ENCODE measurements at places on chromosomes 1 and 21. TPM values are rescaled to one million over a fixed set of nuclear protein-coding genes. Genes with fewer than 3 reads are reported as not detected.

KIF17 gene
- not detected for total RNA-seq

SPATA46 gene
- total RNA-seq, result not detected

KRTAP19-3 gene
- not detected for total RNA-seq

GRCh38 chr1:17371896-17372295 lies at the start of gene PADI6:
Gene PADI6, plus strand, starts transcription at chr1:17372196. Its CDS starts 50 bp downstream, at chr1:17372246.
- no peak for DNase-seq

- DNase-seq, result no peak
These were observed 14.4 kb downstream of the C1orf159 start for GRCh38 chr1:1101503-1101902.

DNA sequence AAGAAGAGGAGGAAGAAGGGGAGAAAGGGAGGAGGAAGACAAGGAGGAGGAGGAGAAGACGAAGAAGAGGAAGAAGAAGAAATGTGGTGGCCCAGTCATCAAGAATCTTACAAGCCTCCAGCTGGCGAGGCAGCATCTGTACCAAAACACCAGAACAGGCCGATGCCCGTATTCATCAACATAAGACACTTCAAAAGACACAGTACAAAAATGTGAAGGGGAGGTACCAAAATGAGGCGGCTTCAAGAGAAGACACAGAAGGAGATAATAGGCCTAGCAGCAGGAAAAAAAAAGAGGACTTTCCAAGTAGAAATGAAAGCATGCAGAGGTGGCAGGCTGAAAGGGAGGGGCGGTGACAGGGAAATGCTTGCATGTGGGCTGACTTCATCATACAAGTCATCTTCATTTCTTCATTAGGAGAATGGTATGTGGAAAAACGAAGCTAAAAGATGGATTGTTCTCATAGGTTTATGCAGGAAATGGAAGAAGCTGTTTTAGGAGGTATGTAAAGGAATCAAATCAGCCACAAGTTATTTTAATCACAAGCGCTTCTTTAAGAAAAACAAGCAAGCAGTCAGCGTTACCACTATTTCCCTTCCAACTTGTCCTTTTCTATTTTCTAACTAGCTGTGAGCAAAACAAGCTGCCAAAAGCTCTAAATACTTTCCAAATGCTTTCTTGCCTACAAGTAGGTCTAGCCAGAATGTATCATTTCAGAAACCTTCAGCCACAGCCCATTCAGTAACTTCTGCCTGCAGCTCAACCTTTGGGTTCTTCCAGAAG lies 192.3 kb downstream of the SLC45A1 start:
- DNase-seq, result peak; percentile 60

- no peak for DNase-seq
These were observed 52.1 kb downstream of the SYDE2 start for GRCh38 chr1:85148524-85149250.

HAO2 gene
- total RNA-seq, result not detected

USP24 gene
- 183 TPM for total RNA-seq

DNA sequence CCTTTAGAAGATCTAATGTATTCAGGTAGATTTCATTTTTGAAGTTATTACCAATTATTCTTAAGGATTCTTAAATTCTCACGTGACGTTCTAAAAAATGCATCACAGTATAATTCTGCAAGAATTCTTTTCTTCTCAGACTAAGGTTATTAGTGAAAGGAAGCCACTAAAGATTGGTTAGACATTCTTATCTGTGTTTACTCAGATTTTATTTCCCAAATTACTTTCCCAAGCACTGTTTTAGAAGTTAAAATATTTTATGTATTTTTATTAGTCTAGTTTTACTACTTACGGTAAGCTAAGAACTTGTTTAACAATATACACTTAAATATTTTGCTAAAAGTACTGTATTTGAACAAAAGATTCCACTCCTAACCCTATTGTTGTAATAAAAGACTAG lies 28.4 kb downstream of the AGO3 start:
- no peak for DNase-seq

OR2W3 gene
- not detected for total RNA-seq

CASP9 gene
- total RNA-seq, result 23.6 TPM

DNA sequence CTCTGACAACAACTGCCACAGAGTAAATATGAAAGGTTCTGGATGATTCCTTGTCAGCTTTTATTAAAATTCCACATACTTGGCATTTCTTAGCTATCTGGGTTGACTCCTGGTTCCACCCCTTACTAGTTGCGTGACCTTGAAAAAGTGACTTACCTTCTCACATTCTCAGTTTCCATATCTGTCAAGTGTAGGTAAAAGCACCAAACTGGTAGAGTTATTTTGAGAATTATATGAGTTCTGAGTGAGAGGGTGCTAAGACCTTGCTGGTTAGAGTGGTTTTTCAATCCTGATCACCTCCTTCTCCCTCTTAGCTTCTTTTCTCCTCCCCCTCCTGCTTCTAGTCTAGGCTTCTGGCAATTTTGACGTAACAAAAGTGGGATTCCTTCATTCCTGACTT lies 83.4 kb upstream of the ABCD3 start:
- no peak for DNase-seq

GRCh38 chr1:95652423-95652965 lies 418.5 kb downstream of the RWDD3 start:
- DNase-seq, result no peak

- no peak for DNase-seq
These were observed 9.8 kb upstream of the HPCAL4 start for GRCh38 chr1:39701049-39701439.

DNA sequence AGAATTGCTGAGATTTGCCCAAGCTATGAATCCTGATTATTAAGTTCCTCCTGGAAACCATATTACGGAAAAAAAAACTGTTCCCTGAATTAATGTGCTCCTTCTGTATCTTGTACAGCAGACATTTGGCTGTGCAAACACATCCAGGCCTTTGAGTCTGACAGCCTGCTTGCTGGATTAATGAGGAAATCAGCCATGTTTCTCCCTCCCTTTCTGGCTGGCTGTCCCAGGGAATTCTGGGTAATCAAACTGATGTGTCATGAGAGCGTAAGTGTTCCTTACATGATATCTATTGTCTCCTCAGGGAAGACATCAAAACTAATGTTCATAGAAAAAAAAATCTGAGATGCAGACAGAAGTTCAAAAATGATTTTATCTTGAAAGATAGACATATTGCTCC lies 18.8 kb downstream of the PGBD5 start:
- DNase-seq, result no peak

- no peak for DNase-seq
These were observed 165.3 kb downstream of the PGBD5 start for GRCh38 chr1:230260831-230261230.

GRCh38 chr1:154474802-154475201 lies 27.2 kb upstream of the TDRD10 start:
- DNase-seq, result no peak

SELENBP1 gene
- 0.37 TPM for total RNA-seq

OLFML2B gene
- 0.12 TPM for total RNA-seq

DNA sequence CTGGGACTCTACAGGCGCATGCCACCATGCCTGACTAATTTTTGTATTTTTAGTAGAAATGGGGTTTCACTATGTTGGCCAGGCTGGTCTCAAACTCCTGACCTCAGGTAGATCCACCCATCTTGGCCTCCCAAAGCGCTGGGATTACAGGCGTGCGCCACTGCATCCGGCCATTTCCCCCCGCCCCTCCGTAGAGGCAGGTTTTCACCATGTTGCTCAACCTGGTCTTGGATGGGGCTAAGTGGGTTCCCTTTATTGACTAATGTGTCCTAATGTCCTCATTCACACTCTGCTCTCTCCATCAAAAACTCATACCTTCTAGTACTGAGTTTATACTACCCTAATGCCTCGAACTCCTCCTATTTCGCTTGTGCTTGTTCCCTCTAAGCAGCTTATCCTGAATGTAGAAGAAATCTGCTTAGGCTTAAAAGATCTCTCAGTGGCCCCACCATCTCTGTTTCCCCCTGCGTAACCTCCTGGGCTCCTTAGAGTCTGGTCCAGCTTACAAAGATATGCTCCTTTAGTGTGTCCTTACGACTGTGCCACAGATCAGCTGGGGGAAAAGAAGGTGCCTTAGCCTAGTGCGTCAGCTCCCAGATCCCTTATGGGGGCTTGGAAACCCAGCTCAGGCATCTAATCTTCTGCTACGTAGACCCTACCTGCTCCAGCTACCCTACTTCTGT lies 8.0 kb downstream of the GNAT2 start:
- DNase-seq, result no peak

GBP6 gene
- 0.12 TPM for total RNA-seq

- DNase-seq, result no peak
These were observed 110.5 kb downstream of the NGF start for GRCh38 chr1:115227346-115228082.

C1orf226 gene
- not detected for total RNA-seq

LPAR3 gene
- total RNA-seq, result 0.36 TPM

DNA sequence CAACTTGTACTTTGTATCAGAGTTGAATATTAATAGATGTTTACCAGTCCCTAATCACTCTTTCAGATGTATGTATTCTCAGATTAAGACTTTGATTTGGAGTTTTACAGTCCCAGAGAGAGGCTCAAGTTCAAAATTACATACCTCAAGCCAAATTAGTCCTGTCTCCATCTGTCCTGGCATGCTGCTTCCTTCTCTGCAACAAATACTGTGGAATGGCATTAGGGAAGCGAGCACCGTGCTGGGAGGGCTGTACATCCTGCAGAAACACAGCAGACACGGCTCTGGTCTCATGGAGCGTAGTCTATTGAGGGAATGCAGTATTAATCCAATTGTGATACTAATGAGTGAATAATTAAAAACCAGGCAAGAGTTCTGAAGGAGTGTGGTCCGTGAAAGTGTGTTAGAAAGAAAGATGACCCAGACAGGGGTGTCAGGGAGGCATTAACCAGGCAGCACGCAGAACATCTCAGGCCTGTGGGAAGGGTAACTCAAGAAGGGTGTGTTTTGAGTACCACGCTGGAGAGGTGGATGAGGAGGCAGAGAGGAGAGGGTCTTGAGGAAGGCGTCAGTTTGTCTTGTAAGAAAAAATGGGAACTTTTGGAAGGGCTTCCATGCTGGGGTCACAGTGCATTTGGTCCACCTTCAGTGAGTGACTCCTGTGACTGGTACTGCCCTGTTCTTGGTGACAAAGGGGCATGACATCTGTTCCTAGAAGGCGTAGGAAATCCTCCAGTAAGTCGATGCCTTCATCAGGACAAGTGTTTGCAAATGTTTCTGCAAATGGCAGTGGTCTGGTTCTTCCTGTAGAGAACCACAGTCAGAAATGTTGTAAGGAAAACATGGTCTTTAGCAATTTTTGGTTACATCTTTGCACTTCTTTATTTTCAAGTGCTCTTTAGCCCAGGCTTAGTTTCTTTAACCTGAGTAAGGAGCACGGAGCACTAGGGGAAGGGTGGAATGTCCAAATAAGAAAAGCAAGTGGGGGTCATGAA lies 1.6 kb downstream of the RAB4A start:
- DNase-seq, result no peak

DNA sequence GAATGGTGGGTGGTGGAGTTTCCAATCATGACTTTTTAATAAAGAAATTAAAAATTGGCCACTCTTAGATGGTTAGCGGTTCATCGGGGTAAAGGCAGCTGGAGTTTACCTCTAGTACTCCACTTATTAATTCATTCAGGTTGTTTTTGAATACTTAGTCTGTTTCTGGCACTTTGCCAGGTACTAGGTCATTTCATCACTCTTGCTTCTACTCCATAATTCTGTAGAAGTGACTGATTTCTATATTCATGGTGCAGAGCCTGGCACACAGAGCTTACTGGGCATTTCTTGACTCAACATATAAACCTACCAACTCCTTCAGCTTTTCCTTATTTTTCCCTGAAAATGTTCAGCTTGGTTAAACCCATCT lies 31.5 kb downstream of the FOXD2 start:
- no peak for DNase-seq

DNA sequence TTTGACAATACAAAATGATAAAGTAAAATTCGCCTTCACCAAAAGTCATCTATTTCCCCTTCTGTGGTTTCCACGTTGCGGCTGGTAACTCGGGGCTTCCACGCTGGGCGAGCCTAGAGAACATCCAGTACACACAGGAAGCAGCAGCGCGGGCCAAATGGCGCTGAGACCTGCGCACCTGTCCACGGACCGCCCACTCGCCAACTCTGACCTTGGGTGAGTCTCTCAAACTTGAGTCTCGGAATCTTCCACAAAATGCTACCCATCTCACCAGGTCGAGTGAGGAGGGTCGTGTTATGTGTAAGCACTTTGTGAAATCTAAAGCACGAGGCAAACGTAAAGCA lies 820 bp upstream of the TTF2 start:
- DNase-seq, result peak; percentile 82

NGF gene
- total RNA-seq, result not detected

DNA sequence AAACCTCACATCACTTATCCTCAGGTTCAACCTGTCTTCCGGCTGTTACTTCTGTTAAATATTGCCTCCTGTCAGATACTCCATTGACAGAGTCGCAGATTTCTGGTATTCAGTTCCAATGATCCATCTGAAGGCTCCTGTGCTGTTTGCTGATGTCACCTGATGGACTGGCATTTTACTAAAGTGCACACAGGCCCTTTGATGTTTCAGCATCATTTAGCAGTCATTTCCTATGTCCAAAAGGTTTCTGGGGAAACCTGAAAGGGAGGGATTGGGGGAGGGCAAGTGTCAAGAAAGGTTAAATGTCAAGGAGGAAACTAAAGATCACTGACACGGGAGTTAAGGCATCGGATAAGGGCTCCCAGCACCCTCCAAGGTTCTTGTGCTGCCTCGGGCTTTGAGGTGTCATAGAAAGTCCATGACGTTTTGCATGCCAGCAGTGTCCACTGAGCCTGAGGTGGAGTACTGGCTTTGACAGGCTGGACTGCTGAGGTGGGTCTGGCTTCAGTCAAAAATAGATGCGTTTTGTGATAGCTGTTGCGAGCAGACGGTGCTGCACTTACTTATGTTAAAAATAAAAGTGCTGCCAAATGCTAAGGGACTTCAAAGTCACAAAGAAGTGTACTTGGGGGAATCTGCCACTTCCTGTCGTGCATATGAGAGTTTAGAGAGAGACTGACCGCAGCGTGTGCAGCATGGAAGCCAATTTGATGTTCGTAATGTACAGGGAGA lies 30.8 kb downstream of the XCL2 start:
- no peak for DNase-seq

GRCh38 chr1:243447347-243447746 lies 191.5 kb downstream of the SDCCAG8 start:
- no peak for DNase-seq

DPH5 gene
- 39.4 TPM for total RNA-seq

DNA sequence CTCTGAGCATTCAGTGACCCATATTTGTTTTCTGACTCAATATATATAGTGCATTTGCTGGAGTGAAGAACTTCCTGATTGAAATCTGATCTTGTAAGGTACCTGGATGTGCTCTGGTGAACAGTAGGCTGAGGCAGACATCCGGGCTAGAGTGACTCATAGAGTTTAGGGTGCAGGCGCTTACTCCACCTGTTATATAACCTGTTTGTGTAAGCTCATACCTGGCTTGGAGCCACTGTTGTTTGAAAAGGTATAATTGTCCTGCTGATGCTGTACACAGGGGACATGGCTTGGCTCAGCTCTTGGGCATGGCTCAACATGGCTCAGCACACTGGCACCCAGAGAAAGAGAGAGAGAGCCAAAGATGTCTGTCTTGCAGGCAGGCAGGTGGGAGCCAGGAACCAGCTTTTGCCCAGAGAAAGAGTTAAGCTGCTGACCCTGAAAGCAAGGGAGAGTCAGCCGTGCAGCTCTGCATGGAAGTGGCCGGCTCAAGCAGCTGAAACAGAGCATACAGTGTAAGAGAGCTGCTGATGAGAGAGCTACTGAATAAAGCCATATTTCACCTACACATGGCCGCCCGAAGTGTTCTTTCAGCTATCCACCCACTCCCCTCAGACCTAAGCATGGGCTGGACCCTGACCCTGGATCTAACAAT lies 43.2 kb downstream of the GJA5 start:
- no peak for DNase-seq
